ENCODE measurements at places on chromosomes 2 and 18.

DNA sequence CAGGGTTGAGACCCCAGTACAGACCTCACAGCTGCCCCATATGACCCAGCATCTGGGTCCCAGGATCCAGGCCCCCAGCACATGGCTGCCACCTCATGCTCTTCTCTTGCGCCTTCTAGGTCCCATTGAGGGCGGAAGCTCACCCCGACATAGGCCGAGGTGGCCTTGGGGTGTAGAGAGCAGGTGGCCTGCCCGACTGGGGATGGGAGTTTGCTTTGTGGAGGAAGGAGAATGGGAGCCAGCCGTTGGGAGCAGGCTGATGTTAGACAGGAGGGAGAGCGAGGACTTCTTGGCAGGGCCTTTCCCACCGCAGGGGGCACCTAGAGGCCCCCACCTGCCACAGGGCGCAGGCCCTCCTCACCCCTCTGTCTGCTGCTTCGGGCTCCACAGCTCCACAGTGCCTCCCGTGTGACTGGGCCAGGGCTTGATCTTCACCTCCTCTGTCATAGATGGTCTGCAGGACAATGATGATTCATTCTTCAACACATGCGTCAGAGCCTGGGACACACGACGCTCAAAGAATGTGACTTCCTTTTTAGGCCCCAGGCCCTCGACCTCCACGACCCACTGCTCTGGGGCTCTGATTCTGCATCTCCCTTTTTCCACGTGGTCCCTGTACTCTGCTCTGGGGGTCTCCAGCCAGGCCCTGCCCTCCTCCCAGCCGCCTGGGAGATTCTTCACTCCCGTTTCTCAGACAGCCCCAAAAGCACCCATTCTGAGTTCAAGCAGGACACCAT, 86.6 kb upstream of the ODC1 start:
- no peak for DNase-seq

DNA sequence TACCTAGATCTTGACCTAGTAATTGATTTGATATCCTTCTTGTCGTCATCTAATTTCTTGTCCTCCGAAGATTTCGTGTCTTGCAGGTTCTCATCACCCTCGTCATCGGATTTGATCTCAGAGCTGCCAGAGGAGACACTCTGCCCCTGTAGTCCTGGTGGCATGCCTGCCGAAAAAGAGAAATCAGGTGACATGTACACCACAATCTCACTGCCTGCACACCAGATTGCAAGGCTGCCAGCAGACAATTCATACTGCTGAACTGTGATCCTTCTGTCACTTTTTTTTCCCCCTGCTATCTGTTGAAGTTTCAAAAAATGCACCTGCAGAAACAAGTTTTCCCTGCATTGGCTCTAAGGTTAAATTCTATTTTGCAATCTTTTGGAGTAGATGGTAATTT, 273.2 kb upstream of the CCDC68 start:
- DNase-seq: no peak

DNA sequence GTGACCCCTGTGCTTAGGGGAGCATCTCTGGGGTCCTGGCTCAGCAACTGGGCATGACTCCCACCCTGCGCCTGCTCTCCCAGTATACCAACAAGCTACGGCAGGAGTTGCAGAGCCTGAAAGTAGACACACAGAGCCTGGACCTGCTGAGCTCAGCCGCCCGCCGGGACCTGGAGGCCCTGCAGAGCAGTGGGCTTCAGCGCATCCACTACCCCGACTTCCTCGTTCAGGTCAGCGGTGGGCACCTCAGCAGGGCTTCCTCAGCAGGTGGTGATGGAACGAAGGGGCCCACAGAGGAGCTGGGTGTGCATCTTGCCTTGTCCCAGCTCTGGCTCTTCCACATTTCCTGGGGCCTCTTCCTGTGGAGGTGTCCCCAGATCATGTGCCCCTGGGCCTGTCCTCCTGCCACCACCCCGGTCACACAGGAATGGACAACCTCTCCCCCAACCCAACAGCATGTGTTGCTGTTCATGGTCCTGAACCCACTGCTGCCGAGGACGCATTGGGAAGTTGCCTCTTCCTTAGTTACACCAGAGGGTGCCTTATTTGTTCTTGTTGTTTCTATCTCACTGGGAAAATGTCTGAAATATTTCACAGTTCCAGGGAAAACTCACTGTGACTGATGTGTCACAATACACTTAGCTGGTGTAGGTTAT, 10.8 kb downstream of the PROM2 start:
- DNase-seq: no peak

GRCh38 chr2:241496904-241497877, 11.2 kb downstream of the STK25 start:
- no peak for DNase-seq

GRCh38 chr2:141899740-141900139, 231.1 kb downstream of the LRP1B start:
- no peak for DNase-seq

DNA sequence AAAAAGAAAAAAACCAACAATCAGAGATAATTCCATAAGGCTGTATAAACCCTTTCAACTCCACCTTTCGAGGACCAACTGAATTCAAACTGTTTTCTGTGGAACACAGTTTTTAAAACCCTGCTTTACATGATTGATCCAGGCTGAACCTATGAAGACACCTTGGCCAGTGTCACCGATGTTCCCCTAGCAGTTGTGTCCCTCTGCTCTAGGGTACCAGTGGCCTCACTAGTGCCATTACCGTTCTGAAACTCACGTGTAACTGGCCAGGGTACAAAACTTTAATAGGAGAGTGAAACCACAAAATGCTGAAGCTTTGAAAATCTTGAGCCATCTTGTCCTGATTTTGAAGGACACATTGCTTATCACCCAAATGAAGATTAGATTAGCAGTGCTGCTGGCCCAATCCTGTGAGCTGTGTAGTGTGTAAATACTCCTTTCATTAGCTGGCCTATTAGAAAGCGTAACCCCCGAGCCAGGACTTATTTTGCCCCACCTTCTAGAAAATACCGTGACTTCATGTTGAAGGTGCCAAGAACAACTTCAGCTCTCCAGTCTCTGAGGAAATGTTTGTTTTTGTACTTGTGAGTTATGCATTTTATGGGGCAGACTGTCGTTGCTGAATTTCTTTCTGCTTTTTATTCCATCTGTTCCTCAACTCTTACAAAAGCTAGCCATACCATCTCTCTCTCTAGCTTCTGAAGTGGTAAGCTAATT, 147.8 kb upstream of the MAP3K20 start:
- peak; percentile 32 for DNase-seq

DNA sequence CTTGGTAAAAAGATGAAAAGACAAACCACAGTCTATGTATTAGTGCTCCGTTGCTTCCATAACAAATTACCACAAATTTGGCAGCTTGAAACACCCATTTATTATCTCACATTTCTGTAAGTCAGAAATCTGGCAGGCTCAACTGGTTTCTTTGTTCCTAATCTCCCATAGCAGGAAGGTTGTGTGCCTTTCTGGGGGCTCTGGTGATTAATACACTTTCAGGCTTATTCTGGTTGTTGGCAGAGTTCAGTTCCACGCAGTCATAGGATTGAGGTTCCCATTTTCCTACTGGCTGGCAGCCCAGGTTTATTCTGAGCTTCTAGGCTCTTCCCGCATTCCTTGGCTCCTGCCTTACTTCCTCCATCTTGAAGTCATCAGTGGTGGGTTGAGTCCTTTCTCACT, 189.3 kb downstream of the ANAPC1 start:
- peak; percentile 66 for DNase-seq

DNA sequence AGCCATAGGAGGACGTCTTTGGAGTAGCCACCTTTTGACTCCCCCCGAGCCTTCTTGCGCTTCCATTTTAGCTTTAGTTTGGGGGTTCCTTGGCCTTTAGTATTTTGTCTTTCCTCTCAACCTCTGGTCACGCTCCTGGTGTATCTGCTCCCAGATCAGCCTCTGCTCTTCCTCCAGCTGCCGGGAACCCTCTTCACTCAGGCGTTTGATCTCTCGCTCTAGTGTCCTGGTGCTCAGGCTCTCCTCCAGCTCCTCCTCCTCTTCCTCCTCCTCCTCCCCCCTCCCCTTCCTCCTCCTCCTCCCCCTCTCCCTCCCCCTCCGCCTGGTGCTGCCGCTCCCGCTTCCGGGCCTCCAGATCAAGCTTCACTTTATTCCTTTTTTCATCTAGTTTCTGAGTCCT, 1082.3 kb upstream of the TMEFF2 start:
- no peak for DNase-seq

DNA sequence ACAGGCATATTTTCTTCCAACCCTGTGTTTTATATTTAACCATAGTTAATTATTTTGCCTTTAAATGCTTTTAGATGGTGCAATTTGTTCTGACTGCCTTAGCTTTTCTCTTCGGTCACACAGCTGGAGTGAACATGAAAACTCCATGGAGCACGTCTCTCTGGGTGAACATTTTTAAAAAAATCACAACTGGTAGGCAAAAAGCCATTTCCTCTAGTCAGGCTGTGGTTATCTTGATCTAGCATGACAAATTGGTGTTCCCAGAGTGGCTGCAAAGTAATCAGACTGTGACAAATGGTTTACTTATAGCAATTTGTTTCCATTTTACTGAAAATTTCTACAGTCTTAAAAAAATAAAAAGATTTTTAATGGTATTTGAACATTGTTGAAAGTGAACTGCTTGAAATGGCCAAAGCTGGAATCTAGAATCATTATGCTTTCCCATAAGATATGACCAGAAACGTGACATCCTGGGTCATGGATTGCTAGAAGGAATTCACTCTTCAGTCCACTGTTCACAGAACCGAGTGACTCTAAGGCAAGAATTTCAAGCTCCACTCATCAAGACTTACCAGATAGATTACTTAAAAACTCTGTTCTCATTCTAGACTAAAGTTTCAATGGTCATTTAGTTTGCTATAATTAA, 703.6 kb downstream of the CPS1 start:
- DNase-seq: no peak

- no peak for DNase-seq
Observed at GRCh38 chr2:188808947-188809355, 165.2 kb upstream of the COL3A1 start.

DNA sequence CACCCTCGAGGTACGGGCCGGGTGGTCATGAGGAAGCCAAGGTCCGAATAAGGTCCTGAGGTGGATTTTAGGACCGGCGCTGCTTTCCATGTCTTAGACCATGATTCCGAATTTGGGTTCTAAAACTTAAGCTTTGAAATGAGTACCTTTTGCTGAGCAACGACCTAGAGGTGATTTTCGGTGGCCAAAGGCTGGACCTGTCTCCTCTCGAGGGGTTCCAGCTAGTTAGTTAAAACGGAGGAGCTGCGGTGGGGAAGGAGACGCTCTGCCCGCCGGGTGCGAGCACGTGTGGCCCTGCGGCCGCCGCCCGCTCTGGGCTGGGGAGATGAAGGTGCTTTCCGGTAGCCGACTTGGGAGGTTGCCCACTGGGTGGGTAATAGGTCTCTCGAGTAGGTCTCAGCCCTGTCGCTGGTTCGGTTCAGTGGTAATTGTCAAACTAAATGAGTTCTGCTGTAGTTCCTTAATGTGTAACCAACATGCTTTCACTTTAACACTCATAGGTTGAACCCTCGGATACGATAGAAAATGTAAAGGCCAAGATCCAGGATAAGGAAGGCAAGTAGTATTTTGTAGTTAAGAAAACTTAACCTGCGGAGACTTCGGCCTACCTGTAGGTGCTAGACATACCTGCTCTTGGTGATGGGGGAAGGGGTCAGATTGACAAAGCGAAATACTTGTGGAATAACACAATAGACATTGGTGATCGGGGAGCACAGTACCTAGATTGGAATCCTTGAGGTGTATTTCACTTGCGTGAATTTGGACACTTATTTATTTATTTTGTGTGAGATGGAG, 572 bp downstream of the RPS27A start:
- no peak for DNase-seq

- no peak for DNase-seq
Observed at GRCh38 chr2:225814554-225814953, 415.0 kb downstream of the NYAP2 start.

GRCh38 chr2:218375212-218375611, 6.9 kb upstream of the SLC11A1 start:
- DNase-seq: no peak

DNA sequence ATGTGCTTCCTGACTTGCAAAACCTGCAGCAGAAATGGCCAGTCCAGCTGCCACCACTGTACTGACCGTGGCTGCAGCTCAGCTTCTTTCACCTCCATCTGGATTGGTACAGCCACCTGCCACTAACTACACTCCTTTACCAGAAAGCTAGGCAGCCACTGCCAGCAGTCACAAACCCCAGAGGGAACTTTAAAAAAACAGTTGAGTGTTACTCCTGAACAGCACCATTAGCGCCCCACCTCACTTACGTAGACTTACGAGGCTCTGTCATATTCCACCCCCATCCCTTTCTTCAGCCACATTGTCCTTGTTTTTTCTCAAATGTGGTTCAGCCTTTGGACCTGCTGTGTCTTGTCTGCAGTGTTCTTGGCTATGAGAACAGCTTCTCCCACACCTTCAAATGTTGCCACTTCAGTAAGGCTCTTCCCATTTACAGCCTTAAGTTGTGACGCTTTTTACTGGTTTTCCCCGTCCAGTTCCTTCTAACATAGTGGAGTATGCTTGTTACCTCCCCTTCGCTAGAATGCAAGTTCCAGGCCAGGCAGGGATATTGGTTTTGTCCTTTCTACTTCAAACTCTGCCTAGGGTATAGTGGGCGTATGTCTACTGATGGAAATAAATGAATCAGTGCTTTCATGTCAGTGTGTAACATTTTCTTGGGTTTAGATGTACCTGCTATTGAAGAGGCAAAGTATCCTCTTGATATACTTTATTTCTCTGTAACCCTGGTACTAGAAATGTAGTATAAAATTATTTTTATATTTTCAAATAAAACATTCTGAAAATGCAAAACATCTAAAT, 17.0 kb downstream of the HNRNPA3 start:
- DNase-seq: no peak

GRCh38 chr2:107001964-107002696, 116.2 kb upstream of the ST6GAL2 start:
- no peak for DNase-seq
